Coronary artery (tissue), 2 donors: ENCODE measurements at places on chromosomes 4 and X.

- no peak for DNase-seq
Measured at GRCh38 chrX:63809173-63809572, 24.2 kb upstream of the ARHGEF9 start.

- no peak for DNase-seq
Measured at GRCh38 chrX:45749375-45749774, 548.7 kb upstream of the DIPK2B start.

- DNase-seq, result no peak
Measured at GRCh38 chr4:105133976-105134375, 12.7 kb upstream of the TET2 start.

DNA sequence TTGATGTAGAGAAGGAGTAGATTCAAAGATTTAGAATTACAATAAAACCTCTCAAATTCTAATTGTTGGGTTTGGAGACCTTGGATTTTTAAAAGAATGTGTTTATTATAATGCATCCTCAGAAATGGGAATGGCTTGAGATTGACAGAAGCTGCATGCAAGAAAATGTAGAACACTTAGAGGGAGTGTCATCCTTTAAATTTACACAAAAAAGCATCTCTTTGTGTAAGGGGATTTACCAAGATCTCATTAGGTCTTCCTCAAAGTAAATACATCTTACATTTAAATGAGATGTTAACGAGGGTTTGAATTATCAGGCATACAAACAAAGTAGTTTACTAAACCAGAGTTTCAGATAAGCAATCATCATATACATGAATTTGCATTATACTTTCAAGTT, 615.0 kb downstream of the FAM133A start:
- DNase-seq, result no peak

DNA sequence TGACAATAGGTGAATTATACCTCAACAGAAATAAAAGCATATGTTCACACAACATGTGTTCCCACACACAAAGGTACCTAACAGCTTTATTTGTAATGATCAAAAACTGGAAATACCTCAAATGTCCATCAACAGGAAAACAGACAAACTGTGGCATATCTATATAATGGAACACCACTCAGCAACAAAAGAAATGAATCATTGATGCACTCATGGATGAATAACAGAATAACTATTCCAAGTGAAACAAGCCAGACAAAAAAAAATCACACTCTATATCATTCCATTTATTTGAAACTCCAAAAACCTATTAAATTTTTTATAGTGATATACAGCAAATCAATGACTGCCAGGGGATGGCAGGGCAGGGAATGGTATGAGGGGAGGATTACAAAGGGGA, 148.1 kb downstream of the PLS3 start:
- DNase-seq, result no peak

GRCh38 chrX:72101597-72102037, 30.1 kb downstream of the RTL5 start:
- no peak for DNase-seq

DNA sequence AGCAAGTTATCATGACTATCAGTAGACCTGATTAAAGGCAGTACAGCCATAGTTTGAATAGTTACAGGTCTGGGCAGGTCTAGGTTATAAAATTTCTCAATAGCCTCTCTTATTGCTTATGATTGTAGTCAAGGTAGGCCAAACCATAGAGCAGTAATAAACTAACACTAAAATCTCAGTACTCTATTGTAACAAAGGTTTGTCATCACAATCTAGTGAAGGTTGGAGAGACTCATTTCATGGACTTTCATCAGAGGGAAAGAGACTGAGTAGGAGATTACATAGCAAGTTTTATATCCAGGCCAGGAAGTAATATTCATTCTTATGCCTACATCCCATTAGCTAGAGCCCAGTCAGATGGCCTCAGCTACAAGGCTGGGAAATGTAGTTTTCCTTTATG, 141.0 kb downstream of the ASB9 start:
- no peak for DNase-seq

DNA sequence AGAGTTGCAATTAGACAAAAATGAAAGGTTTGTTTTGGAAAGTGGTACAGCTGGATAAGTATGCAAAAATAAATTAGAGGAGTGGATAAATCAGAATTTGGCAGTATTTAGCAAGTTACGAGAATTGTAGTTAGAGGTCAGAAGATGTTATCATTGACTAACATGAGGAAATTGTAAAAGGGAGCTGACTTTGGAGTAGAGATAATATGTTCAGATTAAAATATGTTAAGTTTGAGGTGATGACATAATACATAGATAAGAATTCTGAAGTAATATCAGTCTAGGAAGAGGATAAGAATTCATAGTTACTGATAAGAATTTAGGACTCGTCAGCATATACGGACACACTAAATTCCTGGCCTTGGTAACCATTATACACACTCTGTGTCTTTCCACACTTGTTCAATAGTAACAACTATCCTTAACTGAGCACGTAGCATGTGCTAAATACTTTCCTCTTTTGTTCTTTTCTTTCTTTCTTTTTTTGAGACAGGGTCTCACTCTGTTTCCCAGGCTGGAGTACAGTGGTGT, 4.1 kb upstream of the EPGN start:
- no peak for DNase-seq

GRCh38 chr4:2944586-2945526, 18.4 kb downstream of the NOP14 start:
- no peak for DNase-seq

DNA sequence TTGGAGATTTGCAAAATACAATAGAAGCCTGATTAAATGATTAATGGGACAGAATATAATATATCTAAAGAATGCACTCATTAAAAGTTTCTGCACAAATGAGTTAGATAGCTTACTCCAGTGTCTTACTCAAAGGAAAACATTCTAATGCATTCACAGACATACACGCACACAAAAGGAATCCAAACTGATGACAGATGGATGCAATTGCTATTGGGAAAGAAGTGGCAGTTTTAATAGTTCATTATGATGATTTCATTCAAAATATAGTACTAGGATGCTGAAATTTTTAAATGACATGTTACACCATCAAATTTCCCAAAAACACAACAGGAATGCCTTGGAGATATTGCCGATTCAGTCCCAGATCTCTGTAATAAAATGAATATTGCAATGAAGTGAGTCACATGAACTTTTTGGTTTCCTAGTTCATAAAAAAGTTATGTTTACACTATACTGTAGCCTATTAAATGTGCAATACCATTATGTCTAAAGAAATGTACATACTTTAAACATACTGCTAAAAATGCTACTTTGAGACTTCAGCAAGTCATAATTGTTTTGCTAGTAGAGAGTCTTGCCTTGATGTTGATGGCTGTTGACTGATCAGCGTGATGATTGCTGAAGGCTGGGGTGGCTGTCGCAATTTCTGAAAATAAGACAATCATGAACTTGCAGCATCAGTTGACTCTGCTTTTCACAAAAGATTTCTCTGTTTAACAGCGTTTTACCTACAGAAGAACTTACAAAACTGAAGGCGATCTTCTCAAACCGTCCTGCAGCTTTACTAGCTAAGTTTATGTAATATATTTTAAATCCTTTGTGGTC, 45.6 kb downstream of the BBS12 start:
- DNase-seq, result no peak

DNA sequence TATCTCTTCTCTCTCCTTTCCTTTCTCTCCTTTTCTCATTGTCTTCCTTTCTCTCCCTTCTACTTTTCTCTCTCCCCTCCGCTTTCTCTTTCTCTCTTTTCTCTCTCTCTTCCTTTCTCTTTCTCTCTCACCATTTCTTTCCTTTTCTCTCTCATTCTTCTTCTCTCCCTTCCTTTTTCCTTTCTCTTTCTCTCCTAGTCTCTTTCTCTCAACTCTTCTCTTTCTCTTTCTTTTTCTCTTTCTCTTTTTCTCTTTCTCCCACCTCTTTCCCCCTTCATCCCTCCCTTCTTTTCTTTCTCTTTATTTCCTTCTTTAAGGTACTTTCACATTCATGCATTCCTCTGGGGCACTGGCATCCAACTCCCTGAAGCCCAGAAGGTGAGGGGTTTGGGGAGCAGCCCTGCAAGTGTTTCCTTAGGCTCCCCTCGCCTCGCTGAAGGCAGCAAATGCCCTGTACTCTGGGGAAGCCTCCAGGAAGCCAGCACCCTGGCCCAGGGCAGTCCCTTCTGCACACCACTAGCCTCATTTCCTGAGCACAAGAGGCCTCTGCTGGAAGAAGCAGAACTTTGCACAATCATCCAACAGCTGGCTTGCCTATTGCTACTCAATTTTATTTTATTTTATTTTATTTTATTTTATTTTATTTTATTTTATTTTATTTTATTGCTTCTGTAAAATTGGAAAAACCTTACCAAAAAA, 124.2 kb downstream of the NFKB1 start:
- DNase-seq, result no peak

DNA sequence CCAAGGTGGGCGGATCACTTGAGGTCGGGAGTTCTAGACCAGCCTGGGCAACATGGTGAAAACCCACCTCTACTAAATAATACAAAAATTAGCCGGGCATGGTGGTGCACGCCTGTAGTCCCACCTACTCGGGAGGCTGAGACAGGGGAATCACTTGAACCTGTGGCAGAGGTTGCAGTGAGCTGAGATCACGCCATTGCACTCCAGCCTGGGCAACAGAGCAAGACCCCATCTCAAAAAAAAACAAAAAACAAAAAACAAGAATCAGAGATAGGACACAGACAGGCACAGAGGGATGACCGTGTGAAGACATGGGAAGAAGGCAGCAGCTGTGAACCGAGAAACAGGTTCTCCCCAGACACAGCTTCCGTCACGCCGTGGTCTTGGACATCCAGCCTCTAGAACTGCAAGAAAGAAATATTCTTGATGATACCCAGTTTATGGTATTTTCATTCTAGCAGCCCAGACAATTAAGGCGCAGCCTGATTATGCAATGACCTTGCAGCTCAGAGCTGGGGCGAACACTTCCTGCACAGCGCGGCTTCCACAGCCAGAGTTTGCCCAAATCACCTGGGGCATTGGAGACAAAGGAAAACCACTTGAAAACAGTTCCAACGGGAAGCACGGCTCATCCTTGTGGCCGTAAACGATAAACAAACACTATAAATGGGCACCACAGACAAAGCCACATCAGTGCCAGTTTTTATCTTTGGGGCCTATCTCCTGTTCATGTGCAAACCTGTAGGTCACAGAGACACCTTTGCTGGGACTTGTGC, 4.2 kb upstream of the ARSD start:
- no peak for DNase-seq
